ENCODE measurements at places on chromosomes 5 and 9.

DNA sequence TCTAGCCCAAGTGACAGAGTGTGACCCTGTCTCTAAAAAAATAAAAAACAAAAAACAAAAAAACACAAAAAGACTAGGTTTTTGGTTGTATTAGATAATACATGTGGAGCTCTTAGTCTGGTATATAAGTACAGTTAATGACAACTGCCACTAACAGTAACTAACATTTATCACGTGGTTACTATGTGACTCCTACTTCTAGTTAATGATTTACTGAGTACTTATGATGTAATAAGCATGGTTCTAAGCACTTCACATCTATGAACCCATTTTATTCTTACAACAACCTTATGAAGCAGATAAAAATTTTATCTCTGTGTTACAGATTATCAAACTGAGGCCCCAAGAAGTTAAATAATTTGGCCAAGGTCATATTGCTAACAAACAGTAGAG lies 6.1 kb upstream of the TMEFF1 start:
- DNase-seq, result no peak

GRCh38 chr5:37055383-37055990 lies 178.9 kb downstream of the NIPBL start:
- DNase-seq, result no peak

DNA sequence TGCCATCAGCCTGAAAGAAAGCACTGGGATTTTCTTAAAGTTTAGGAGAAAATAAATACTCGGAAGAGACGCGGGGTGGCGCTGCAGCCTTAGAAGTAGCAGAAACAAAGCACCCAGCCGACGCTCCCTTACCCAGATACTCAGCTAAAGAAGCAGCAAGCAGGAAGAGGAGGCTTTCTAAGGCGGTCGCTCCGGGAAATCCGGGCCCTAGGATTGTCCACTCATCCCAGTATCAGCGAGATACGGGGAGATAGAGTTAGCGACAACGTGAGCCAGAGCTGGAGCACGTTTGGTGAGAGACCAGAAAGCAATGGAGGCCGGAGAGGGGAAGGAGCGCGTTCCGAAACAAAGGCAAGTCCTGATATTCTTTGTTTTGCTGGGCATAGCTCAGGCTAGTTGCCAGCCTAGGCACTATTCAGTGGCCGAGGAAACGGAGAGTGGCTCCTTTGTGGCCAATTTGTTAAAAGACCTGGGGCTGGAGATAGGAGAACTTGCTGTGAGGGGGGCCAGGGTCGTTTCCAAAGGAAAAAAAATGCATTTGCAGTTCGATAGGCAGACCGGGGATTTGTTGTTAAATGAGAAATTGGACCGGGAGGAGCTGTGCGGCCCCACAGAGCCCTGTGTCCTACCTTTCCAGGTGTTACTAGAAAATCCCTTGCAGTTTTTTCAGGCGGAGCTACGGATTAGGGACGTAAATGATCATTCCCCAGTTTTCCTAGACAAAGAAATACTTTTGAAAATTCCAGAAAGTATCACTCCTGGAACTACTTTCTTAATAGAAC lies at the start of gene PCDHB2:
TSS of gene PCDHB2 (plus strand) at position 135 of the 782 bp plus-strand sequence. CDS start at position 311, 176 bp downstream.
- DNase-seq, result no peak

- DNase-seq, result no peak
Observed at GRCh38 chr9:131528186-131528585, 2.9 kb downstream of the UCK1 start.

GRCh38 chr5:93785475-93785874 lies 44.1 kb upstream of the POU5F2 start:
- DNase-seq, result no peak

GRCh38 chr9:12702160-12702758 lies 9.1 kb downstream of the TYRP1 start:
- no peak for DNase-seq

- DNase-seq, result no peak
Observed at GRCh38 chr5:98489021-98489420, 284.4 kb upstream of the RGMB start.

GRCh38 chr5:126358525-126358924 lies 64.7 kb upstream of the GRAMD2B start:
- no peak for DNase-seq

- DNase-seq, result no peak
Observed at GRCh38 chr9:84266087-84266561, 74.4 kb downstream of the SLC28A3 start.

- DNase-seq, result no peak
Observed at GRCh38 chr9:121277026-121277425, 9.1 kb downstream of the GSN start.

DNA sequence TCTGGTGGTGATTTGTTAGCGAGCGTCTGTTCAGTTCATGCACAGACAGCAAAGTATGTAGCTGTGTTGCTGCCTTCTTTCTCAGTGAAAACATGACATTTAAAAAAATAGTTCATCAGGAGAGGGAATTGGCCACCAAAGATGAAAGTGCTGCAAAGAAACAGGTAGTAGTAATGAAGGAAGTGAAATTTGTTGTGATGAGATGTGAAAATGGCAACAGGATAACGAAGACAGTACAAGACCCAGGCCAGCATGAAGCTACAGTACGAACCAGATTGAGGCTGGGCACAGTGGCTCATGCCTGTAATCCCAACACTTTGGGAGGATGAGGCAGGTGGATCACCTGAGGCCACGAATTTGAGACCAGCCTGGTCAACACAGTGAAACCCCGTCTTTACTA lies 136.0 kb downstream of the SMARCA2 start:
- no peak for DNase-seq

GRCh38 chr5:57259704-57260103 lies 85.8 kb downstream of the GPBP1 start:
- DNase-seq, result no peak

DNA sequence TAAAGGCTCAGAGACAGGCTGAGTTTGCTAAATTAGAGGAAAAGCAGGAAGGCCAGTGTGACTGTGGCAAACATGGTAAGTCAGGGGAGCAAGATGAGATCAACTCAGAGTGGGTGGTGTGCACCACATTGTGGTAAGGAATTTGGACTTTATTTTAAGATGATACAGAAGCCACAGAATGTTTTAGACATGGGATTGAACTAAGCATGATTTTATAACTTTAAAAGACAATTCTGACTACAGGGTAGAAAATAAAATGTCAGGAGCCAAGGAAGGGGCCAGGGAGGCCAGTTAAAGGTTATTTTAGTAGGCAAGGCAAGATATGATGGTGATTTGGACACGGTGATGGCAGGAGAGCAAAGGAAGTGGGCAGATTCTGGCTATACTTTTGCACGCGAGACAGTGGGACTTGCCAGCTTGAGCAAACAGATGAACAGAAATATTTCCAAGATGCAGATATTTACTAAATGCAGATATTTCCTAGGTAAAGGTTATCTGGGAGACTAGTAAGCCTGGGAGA lies 53.9 kb downstream of the TSSK1B start:
- no peak for DNase-seq

- no peak for DNase-seq
Observed at GRCh38 chr5:159904874-159905273, 11.4 kb upstream of the ADRA1B start.

DNA sequence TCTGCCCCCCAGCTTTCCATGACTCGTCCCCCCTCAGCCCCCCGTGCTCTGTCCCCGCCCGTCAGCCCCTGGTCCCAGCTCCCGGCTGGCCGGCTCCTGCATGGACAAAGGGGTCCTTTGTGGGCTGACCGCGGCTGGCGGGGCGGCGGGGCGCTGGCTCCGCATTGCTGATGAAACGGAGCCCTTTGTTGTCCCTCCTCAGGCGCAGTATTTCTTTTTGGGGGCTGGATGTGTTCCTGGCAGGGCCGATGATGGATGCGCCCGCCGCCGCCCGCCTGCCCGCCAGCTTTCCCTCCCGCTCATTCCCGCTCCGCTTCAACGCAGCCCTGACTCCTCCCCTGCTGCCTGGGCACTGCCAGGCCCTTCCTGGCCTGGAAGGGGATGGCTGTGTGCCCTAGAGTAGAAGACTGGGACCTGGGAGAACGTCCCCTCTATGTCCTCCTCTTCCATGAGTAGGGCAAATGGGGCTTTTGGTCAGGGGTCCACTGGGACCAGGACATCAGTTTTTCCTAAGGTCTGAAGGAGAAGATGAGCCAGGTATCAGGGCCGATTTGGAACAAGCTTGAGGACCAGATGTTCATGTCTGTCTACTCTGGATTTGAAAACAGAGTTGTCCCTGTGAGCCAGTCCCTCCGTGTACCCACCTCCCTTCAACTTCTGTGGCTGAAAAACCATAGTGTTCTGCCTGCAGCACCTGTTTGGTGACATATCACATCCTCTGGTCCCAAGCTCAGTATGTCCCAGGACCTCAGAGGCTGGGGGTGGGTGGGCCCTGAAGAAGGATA lies 29.0 kb downstream of the CXXC5 start:
- no peak for DNase-seq

DNA sequence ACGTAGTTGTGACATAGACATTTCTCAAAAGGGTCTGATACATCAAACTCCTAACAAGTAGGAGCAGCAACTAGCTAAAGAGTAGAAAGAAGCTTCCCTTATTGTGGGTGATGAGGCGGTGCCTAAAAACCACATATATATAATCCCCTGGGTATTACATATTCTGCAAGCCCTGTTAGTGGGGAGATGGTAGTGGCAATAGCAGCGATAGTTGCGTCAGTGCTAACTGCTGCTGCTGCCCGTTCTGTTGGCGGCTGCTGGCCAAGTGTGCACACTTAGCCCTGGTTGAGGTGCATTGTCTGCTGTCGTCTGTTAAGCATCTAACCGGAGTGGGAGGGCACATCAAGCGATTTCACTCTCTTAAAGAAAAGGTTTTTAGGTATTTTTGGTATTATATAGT lies 35.8 kb downstream of the VLDLR start:
- DNase-seq, result no peak

GRCh38 chr5:149386166-149386565 lies 7.1 kb upstream of the IL17B start:
- no peak for DNase-seq

DNA sequence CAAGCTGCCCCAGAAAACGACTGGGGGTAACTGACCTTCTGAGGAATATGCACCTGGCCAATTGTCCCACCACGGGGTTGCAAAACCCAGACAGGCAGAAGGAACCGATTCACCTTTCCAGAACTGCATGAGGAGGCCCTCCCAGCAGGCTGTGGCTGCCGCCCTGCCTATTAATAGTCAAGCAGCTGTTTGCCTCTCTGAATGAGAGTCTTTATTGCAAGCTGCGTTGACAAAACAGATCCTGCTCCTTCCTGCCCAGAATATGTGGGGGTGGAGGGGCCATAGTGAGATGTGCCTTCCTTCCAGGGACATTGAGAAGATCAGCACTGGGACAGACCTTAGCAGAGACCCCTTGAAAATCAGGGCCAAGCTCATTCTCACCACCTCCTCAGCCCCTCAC lies 18.3 kb upstream of the TCOF1 start:
- DNase-seq, result no peak

DNA sequence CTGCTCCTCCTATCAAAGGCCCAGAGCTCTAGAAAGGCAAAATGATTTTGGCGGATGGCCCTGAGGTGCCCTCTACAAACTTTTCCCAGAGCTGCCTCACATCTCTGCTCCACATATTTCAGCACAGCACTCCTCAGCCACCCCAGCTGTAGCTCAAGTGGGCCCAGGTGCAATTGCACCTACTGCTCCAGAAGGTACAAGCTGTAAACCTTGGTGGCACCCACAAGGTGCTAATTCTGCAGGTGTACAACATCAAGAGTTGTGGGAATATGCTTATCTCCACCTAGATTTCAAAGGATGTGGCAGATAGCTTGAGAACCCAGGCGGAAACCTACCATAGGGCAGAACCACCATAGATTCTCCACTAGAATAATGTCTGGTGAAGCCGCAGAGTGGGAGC lies 432.2 kb downstream of the TMEM232 start:
- DNase-seq, result no peak

GRCh38 chr5:139486201-139486600 lies 3.6 kb upstream of the STING1 start:
- no peak for DNase-seq

GRCh38 chr5:1661311-1661710 lies 137.6 kb upstream of the LPCAT1 start:
- DNase-seq, result no peak

- DNase-seq, result peak; percentile 49
Observed at GRCh38 chr5:157607371-157608161, 32.0 kb upstream of the ADAM19 start.

DNA sequence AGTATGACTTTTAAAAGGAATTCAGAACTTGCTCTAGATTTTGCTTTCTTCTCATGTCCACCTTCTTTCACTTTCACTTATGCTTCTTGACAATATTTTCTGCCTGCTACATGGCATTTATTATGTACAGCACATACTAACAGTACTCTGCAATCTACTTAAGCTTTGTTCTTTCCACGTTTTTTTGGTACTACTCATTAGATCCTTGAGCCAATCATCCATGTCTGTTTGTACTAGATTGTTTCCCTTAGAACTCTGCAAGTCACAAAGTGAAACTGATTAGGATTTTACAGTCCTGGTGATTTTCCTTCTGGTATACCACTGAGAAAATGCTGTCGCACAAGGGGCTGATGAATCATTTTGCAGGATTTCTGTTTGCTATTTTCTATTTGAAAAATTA lies 78.3 kb downstream of the PARP8 start:
- DNase-seq, result no peak

- no peak for DNase-seq
Observed at GRCh38 chr5:156640691-156641241, 209.3 kb upstream of the PPP1R2B start.
